ENCODE measurements at places on chromosomes 7 and 10.
A peak's percentile ranks its signal among the peaks of the same experiment; 100 is the strongest.

GRCh38 chr7:147478796-147479195 lies 1111.8 kb upstream of the C7orf33 start:
- peak; percentile 44 for DNase-seq

DNA sequence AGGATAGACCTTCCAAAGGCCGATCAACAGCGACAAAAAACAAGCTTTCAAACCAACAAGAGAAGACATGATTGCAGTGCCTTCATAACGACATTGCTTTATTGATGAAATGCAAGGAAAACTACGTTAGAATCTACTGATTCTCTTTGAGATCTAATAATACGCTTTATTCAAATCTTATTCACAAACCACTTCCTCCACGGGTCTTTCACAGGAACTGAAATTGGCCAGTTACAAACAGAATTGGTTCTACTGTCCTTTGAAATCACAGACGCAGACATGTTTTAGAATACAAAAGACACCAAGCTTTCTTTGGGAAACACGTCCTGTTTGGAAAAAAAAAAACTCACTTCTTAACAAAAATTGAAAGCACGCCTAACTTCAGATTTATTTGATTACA lies 74.7 kb upstream of the SEPHS1 start:
- no peak for DNase-seq

DNA sequence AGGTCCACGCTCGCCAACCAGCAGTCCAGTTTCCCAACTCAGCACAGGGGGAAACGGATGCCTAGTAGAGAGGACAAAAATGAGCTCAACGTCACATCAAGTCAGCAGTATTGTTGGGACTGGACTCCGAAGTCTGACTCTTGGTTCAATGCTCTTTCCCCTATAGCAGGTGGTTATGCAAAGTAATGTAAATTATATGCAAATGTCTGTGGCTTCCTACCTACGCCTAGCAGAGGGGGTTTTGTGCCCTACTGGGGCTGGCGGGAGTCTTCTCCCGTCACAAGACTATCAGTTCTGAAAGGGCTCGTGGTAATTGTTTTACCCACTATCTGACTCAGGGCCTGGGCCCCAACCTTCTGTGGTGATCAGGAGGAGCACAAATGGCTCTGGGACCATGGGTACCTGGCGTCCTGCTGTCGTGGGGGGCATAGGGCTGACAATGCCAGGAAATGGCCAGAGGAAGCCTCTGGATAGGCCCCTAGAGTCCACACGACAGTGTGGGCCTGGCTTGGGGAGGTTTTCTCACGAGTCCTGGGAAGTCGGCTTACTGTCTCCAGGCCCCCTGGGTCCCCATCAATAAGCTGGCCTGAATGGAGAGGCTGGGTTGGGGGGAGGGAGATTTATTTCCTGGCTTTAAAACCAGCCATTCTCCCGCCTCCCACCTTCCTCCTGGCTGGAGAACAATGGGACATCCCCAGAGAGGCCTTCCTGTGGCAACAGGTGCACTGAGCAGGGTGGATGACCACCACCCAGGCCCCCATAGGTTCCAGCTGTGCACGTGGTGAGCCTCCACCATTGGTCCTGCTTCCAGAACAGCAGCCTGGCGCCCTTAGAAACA lies 41.8 kb downstream of the UNC5B start:
- DNase-seq = no peak

GRCh38 chr10:125118011-125118611 lies 42.3 kb downstream of the CTBP2 start:
- DNase-seq = peak; percentile 24

- DNase-seq = no peak
Measured at GRCh38 chr10:11170993-11171851, 153.6 kb downstream of the CELF2 start.

DNA sequence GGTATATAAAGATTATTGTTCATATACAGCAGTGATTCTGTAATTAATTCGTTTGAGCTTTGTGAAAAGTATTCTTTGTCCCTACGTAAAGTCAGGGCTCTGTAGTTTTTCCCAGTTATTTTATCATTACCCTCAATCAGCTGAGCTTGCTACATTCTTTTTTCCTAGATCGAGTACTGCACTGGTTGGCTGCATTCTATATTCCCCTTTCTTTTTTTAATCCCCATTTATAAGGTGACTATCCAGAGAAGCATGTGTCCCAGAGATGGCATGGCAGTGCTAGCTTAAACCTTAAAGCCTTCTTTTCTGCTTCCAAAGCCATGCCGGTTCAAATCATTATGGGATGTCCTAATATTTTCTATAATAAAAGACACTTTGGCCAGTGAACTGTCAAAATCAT lies 230.1 kb upstream of the CELF2 start:
- DNase-seq = no peak

DNA sequence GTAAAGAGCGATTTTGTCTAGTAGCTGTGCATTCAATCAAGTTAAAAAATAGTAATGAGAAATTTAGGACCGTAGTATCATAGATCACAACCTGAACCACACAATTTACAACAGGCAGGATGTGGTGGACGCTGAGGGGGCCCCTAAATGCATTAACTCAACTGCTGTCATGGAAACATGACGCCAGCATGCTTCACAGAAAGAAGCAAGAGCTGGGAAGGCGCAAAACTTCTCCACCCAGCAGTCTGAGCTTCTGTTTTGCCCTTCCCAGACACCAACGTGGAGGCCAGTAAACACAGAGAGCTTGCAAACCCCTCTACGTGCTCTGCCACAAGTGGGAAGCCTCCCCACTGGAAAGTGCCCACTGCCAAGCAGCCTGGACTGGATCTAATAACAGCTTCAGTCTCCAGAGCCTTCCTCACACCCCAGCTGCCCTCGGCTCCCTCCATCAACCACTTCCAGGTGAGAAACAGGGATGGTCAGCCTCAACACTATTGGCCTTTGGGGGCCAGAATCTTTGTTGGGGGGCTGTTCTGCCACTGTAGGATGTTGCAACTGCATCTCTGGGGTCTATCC lies 151.8 kb downstream of the SFMBT2 start:
- DNase-seq = peak; percentile 32

GRCh38 chr7:133618970-133619369 lies 366.1 kb downstream of the EXOC4 start:
- DNase-seq = no peak

GRCh38 chr7:131919920-131920709 lies 363.7 kb upstream of the PODXL start:
- no peak for DNase-seq

GRCh38 chr10:7189909-7190308 lies 220.9 kb downstream of the SFMBT2 start:
- DNase-seq = no peak

- peak; percentile 94 for DNase-seq
Measured at GRCh38 chr10:16891375-16892313, 74.4 kb upstream of the RSU1 start.

- DNase-seq = no peak
Measured at GRCh38 chr10:132175907-132176581, 10.7 kb upstream of the DPYSL4 start.

- no peak for DNase-seq
Measured at GRCh38 chr10:120982507-120982906, 131.3 kb downstream of the WDR11 start.

GRCh38 chr10:101974091-101974971 lies 81.6 kb downstream of the ARMH3 start:
- DNase-seq = peak; percentile 18

DNA sequence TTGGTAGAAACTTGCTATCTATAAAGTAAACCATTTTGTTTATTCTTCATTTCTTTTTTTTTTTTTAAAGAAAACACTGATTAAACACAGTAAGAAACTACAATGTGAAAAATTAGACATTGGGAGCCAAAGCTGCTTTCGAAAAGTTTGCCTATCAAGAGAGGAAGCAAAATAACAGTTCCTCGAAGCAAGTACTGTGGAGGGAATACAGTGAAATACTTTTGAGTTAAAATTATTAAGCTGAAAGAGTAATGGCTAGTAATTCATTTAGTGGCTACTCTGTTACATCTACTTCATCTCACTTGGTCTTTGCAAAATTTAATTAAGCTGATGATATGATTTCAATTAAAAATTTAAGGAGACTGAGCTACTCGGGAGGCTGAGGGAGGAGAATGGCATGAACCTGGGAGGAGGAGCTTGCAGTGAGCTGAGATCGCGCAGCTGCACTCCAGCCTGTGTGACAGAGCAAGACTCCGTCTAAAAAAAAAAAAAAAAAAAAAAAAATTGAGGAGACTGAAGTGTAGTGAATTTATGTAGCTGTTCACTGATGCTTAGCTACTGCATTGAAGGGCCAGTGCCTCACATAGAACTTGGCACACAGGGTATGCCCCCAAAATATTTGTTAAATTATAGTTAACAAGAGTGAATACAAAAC lies 982.1 kb upstream of the MBL2 start:
- no peak for DNase-seq

DNA sequence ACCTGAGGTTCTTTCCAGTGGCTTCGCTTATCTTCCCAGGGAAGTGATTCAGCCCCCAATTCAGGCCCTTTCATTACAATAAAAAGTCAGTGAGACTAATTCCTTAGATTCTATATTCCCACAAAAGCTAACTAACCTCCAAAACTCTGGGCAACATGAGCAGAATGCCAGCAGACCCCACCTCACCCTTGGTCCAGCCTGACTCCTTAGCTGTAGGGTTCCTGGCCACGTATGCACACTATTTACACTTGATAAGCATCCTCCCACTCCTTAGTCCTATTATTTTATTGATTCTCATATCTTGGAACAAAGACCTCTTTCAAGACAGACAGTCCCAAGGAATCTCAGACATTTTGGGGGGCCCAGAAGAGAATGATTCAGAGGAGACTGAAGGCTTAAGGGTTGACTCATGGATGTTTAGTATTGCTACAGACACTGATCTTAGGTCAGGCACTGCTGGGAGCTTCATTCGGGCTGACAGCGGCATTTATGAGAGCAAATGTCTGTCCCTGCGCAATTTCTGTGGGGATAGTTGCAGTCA lies 162.6 kb upstream of the GDF10 start:
- DNase-seq = peak; percentile 94

DNA sequence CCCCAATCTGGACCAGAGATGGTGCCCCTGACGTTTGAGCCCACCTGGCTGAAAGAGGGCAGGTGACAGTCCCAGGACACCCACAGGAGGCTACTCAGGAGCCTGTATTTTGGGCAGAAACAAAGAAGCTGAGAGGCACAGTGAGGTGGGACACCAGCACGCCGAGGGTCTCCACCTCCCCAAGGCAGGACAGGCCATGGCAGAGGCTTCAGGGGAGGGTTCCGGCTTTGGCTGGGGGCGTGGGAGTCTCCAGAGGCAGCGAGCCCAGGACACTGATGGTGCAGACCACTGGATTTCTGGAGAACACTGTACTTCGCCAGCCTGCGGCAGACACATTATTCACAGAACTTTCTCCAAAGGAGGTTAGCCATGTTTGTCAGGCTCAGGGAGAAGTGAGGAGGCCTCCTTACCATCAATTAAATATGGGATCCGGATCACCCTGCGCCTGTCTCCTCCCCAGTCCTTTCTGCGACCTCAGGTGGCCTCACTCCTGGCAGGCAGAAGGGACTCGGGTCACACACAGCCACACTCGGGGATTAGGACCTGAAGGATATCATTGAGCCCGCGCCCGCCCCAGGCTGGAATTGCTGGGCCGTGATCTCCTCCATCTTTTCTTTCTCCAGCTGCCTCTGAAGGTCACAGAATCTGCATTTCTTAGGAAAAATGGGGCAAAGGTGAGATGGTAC lies 98.3 kb downstream of the MKI67 start:
- no peak for DNase-seq

DNA sequence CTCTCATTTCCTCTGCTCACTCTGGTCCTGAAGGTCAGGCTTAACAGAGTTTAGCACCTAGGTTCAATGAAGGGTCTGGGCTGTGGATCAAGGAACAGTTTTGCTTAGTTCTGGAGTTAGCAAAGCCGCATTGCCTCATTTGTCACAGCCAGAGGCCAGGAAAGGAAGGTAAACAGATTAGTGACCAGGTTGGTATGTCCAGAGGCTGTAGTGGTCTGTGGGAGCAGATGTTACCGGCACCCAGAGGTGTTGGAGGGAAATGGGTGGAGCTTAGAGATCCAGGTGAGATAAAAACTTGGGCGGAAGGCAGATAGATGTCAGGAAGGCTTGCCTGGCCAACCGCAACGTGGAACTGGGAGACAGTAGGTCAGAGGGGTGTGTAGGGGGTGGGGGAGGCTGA lies 36.6 kb upstream of the ZMIZ2 start:
- no peak for DNase-seq

- no peak for DNase-seq
Measured at GRCh38 chr10:78968943-78969342, 99.8 kb upstream of the ZMIZ1 start.

DNA sequence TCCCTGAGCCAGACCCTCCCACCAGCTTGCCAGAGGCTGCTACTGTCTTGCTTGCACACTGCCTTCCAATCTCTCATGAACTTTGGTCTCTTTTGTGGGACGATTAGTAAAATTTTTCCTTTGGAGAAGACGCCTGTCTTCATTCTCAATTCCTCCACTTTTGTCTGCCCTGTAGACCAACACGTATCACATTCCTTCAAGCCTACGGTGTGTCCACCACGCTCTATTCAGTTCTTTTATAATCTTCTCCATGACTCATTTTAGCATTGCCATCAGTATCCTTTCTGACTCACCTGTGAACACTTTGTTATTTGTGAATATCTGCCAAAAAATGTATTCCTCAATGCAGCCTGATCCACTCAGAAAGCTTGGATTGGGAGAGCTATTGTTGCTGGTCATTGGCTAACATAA lies 1.4 kb downstream of the GIMAP5 start:
- no peak for DNase-seq

DNA sequence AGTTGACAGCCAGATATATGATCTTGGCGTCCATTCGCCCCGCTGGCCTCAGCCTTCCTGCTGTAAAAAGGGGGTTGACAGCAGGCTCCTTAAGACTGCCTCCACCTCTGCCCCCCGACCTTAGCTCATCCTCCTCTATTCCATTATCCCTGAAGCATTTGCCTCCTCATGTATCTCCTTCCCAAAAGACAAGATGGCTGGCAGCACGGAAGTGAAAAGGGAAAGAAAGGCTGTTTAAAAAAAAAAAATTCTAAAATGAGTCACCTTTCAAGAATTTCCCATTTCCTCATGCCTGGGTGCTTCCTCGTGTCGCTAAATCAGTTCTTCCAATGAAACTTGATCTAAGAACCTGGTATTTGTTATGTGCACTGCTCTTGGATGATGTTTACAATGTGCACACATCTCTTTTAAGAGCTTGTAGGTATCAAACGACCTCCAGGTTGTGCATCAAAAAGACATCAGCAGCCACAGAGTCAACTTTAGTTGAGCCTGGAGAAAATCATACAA lies 1.7 kb downstream of the SCRN1 start:
- DNase-seq = peak; percentile 88

DNA sequence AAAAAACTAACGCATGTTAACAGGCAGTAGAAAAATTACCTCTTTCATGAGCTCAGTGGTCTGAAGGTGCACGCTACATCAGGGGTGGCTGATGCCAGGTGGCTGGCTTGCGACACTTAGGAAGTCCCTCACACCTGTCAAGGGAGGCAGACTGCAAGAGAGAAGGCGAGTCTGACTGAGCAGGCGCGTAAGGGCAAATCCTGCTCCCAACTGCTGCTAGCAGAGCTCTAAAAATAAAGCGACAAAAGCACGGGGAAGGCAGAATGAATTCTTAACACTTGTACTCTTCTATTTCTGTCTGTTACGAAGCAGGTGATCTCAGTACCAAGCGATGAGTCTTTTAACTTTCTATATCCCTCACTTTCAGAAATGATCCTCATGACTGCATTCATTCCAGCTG lies 33.1 kb downstream of the CACNA2D1 start:
- DNase-seq = no peak

All from fibroblast of skin of abdomen (primary cell).